WERI-Rb-1 (cell line): ENCODE measurements at places on chromosomes 12 and 14.

- no peak for DNase-seq
These were observed 221.9 kb upstream of the EGLN3 start for GRCh38 chr14:34172550-34173368.

GRCh38 chr12:116360579-116361413 lies 83.3 kb upstream of the MED13L start:
- no peak for DNase-seq

- DNase-seq, result no peak
These were observed 14.4 kb downstream of the RASSF9 start for GRCh38 chr12:85821759-85822158.

- DNase-seq, result no peak
These were observed 28.6 kb upstream of the CACNA2D4 start for GRCh38 chr12:1947081-1947480.

DNA sequence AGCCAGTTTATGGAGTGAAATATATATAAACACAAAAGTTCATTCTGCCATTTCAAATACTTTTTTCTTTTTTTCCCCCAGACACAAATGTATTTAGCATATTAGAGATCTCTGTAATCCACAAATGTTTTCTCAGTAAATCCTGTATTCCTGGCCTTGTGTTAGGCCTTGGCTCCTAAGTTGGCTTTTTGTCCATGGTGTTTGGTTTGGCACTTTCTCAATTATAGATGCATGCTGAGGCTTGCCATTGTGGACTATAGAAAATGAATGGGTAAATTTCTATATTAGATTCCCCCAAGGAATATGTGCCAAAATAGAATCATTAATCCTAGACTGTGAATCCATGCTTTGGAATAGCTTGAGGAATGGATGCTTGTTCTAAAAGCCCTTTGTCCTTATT lies 17.0 kb downstream of the RIC8B start:
- DNase-seq, result no peak

GRCh38 chr12:11965258-11965910 lies 105.4 kb upstream of the BCL2L14 start:
- no peak for DNase-seq

DNA sequence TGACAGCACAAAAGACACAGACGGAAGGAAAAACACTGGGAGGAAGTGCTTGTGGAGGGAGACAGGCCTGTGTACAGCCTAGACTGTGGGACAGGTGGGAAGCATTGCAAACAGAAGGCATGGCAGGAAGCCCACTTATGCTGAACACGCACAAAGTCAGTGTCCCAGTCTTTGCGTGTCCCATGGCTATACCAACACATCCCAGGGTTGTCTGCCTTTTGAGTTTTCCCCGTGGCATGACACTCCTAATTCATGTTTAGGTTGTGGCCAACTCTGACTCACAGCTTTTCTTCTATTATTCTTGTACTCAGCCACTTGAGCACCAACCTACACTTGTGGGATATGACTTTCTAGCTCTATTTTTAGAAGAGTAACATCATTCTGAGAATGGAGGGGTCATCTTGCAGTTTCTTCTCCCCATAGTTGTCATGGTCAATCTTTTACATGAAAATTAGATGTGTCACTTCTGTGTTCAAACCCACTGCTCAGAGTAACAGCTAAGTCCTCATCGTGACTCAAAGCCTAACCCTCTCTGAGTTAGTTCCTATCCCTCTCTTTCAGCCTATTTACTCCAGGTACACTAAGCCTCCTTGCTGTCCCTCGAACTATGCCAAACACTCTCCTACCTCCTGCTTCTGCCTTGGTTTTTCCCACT lies 27.5 kb upstream of the JPH4 start:
- no peak for DNase-seq

GRCh38 chr12:110965574-110965973 lies 45.2 kb upstream of the MYL2 start:
- peak; percentile 72 for DNase-seq

GRCh38 chr14:100246809-100247428 lies 8.0 kb downstream of the YY1 start:
- DNase-seq, result peak; percentile 39

- DNase-seq, result peak; percentile 49
These were observed 593 bp downstream of the PIP4P1 start for GRCh38 chr14:20460458-20461224.

DNA sequence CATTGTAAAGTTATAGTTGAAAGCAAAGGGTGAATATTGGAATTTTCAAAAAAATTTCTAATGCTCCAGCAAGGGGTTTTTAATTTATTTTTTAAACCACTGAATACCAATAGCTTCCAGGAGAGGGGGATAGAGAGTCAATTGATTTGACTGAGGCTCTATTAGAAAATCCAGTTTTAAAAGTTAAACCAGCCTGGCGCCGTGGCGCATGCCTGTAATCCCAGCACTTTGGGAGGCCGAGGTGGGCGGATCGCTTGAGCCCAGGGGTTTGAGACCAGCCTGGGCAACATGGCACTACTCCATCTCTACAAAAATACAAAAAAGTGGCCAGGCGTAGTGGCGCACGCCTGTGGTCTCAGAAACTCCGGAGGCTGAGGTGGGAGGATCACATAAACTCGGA lies 150.1 kb downstream of the SLC38A4 start:
- DNase-seq, result peak; percentile 23

DNA sequence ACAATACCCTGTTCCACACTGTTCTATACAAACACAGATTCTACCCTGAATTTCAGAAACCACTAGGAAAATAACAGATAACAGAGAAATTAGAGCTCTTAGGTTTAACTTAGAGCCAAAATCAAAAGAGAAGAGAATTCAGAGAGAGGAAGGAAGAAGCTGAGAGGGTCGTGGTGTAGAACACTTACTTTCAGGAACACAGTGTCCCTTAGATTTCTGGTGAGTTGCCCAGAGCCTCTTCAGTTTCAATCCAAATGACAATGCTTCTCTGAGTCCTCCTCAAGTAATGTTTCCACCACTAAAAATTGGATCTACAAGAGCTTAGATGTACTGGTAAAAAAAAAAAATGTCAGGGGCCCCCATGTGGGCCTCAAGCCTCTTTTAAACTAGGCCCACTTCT lies 2.6 kb downstream of the YAF2 start:
- no peak for DNase-seq

DNA sequence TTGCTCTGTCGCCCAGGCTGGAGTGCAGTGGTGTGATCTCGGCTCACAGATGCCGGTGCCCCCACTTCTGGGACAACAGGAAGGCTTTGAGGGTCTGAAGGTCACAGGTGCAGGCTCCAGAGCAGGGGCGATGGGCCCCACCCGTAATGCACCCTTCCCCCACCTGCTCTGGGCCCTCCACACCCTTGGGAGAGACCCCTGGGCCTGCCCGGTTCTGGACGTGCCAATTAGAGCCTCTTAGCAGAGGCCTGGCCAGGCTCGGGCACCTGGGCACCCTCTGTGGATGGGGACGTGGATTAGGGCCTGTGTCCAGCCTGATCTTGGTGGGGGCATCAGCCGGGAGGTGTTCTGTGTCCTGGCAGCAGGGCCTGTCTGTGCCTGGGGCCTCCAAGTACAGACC lies 62.2 kb downstream of the KIF26A start:
- DNase-seq, result no peak
